Renal cortical epithelial cell (primary cell): ENCODE measurements at places on chromosomes 7 and 10. TPM values are rescaled to one million over a fixed set of nuclear protein-coding genes. Genes with fewer than 3 reads are reported as not detected.

Gene ZSCAN21
- total RNA-seq, result 5.0 and 13.6 TPM in 2 replicates

Gene ZNF485
- 3.3 and 5.2 TPM in 2 replicates for total RNA-seq

Gene HTR5A
- total RNA-seq, result not detected in 2 replicates

Gene DRGX
- total RNA-seq, result not detected in 2 replicates

- no peak for DNase-seq
Measured at GRCh38 chr7:35256256-35257175, 2.6 kb upstream of the TBX20 start.

DNA sequence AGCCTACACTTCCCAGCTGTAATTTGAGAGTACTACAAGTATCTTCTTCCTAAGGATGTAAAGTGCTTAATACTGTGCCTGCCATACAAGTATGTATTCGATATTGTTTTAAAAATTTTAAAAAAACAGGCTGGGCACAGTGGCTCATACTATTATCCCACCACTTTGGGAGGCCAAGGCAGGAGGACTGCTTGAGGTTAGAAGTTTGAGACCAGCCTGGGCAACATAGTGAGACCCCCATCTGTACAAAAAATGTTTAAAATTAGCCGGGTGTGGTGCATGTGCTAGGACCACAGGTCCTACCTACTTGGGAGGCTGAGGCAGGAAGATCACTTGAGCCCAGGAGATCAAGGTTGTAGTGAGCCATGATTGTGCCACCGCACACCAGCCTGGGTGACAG, 8.3 kb downstream of the ARMC10 start:
- DNase-seq, result no peak

- DNase-seq, result peak; percentile 92
Measured at GRCh38 chr7:88224601-88225275, 4.9 kb upstream of the SRI start.

DNA sequence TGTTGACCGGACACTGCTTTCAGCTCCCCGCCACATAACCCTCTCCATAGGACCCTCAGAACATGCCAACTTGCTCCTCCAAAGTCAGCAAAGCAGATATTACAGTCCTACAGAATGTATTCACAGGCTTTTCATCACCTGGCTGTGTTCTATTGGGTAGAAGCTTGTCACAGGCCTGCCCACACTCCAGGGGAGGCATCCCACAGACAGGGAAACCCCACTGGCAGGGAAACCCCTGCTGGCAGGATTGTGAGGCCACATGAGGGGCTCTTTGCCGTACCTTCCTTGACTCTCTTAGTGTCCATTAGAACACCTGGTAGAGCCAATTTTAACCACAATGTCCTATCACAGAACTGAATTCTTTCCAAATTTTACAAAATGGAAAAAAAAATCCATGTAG, 344.2 kb upstream of the MGMT start:
- no peak for DNase-seq

DNA sequence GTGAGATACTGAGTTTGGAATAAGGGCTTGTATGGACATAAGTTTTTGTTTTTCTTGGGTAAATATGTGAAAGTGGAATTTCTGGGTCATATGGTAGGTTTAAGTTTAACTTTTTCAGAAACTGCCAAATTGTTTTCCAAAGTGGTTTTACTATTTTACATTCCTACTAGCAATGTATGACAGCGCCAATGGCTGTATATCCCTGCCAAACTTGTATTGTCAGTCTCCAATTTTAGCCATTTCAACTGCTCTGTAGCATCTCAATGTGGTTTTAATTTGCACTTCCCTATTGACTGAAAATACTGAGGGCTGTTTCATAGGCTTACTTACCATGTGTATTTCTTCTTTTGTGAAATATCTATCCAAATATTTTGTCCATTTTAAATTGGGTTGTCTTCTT, 90.5 kb upstream of the ZNF32 start:
- no peak for DNase-seq

GRCh38 chr7:21771906-21772610, 173.6 kb downstream of the CDCA7L start:
- no peak for DNase-seq

- no peak for DNase-seq
Measured at GRCh38 chr10:77131214-77131613, 506.4 kb downstream of the KCNMA1 start.
